ENCODE measurements at places on chromosomes 11 and 22.

DNA sequence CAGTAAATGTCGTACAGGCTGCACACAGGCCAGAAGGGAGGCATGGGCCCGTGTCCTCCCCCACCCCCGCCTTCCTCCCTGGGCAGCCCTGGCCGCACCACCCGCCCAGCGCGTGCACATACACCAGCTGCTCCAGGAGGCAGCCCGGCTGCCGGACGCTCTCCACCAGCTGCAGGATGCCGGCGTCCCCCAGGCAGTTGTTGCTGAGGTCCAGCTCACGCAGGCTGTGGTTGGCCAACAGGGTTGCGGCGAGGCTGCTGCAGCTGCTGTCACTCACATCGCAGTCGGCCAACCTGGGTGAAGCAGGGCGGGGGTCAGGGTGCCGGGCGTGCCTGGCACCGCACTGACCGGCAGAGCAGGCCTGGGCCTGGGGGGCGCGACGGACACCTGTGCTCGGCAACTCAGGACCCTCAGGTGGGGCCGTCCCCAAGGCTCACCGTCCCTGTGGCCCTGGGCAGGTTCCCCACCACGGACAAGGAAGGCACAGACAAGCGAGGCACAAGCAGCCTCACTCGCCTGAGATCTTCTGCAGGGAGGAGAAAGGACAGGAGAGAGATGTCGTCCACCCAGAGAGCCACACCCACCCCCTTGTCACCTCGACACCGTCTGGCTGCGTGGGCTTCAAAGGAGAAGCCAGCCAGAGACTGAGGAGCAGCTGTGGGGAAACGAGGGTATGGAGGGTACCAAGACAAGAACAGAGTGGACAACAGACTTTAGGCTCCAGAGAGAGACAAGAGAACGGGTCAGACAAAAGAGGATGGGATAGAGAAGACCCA is 12.1 kb downstream of the RNH1 start:
- DNase-seq, result no peak

- no peak for DNase-seq
Measured at GRCh38 chr22:29503811-29504372, 23.9 kb downstream of the NEFH start.

DNA sequence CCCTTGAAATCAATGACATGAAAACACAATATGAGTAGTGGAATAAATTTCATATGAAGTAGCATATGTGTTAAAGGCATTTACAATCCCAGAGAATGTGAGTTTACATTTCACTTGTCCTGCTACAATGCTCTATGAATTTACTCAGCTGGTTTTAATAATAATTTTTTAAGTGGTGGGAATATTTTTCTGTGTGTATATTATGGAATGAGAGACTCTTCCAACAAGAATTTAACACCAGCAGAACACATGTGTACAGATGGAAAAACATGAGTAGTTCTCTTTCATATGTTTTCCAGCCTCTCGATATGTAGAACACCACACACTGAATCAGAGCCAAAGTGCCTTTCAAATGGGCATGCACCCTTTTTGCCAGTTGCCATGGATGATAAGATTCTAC is 170.4 kb downstream of the MAML2 start:
- no peak for DNase-seq

DNA sequence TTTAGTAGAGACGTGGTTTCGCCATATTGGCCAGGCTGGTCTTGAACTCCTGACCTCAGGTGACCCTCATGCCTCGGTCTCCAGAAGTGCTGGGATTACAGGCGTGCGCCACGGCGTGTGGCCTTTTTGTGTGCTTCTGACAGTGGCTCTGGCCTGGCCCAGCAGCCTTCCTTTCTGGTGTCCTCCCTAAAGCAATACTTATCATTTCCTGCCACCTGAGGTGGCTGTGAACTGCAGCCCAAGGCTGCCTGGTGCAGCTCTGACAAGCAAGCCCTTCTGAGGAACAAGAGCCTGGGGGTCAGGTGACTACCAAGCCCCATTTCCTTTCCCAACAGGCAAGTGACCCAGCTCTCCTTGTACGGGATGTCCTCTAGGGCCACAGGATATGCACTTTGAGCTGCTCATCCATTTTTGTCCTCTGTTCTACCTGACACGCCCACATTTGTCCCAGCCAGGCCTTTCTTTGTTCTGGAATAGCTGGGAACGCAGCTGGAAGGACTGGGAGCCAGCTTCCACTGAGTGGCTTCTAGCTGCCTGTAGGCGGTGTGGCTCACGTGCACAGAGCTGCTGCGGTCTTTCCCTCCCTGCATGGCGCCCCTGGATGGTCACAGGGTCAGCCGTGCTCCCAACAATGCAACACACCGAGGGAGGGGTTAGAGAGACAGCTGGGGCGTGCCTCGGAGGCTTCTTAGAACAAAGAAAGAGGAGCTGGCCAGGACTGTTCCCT is 12.3 kb upstream of the BID start:
- DNase-seq, result no peak

DNA sequence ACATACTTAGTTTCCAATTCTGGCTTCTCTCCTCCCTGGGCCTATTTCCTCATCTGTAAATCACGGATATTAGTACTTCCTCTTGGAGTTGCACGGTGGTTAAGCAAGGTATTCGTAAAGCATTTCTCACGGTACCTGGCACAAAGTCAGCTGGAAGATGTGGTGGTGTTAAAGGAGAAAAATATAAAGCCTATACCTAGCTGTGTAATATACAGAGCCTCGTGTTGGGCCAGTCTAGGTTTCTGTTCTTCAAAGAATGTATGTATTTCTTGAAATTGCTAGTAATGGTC is 47.2 kb downstream of the DBX1 start:
- DNase-seq, result no peak

Data from activated T-cell treated with anti-CD3 and anti-CD28 coated beads for 24 hours (primary cell).